ENCODE measurements at places on chromosomes 4 and X.

- DNase-seq, result no peak
Measured at GRCh38 chr4:60743654-60744053, 456.5 kb upstream of the ADGRL3 start.

DNA sequence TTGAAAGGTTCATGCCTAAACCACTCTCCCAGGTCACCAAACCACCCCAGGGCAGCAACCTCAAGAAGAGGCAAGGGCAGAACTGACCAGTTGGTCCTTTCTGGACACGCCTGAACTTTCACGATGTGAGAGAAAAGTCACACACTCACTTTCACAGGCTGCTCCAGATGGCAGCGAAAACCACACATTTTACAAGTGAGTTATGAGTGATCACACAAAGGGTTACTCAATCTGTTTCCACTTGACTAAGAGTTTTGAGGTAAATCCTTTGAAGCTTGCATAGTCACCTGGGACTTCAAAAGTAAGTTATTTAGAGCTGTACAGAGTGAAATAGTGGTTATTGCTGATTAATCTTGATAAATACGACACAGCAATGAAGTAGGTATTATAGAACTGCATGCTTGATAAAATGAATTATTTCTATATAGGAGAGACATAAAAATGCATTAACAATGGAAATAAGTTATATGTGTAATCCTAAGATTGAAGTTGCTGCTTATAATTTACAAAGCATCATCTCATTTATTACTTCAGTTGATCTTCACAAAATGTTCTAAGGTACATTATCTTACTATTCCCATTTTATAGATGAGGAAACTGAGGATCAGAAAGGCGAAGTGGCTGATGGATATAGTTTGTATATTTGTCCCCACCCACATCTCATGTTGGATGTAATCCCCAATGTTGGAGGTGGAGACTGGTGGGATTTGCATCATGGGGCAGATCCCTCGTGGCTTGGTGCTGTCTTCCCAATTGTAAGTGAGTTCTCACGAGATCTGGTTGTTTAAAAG is 103.0 kb upstream of the KLF3 start:
- no peak for DNase-seq

GRCh38 chr4:141254326-141254725 is 33.6 kb downstream of the ZNF330 start:
- no peak for DNase-seq

GRCh38 chrX:141468940-141469339 is 115.6 kb downstream of the SPANXA1 start:
- DNase-seq, result no peak

DNA sequence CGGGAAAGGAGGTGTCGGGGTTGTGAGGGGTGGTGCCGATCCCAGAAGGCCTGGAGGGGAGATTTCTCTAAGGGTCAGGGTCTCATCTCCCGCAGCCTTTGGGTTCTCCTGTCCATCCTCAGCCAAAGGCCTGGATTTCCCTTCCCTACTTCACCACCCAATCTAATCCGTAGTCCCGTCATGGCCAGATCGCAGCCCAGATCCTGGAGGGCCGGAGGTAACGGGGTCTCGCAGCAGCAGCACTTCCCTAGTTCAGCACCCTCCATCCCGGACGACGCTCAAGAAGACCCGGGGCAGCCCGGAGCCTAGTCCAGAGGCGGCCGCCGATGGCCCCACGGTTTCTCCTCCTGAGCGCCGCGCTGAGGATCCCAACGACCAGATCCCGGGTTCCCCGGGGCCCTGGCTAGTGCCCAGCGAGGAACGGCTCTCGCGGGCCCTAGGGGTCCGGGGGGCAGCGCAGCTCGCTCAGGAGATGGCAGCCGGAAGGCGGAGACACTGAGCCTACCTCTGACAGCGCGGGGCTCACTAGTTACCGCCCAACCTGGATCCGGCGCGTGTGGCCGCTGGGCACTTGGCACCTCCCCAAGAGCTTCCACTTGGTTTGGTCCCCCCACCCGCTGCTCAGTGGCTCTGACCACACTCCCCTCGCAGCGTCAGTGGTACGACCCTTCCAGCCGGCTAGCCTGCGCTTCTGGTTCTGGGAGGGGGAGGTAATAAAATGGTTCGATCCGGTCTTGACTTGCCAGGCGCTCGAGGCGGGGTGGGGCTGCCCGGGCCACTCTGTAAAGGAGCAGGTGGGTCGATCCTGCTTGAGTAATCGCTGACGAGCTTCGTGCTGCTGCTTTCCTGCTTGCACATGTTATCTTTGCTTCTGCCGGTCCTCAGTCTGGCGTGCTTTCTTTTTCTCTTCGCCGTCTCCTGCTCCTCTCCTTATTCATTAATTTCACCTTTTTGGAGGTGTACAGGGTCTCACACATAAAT is 3.6 kb downstream of the MAGIX start:
- DNase-seq, result no peak

- DNase-seq, result no peak
Measured at GRCh38 chrX:2554891-2555290, 54.1 kb upstream of the DHRSX start.

DNA sequence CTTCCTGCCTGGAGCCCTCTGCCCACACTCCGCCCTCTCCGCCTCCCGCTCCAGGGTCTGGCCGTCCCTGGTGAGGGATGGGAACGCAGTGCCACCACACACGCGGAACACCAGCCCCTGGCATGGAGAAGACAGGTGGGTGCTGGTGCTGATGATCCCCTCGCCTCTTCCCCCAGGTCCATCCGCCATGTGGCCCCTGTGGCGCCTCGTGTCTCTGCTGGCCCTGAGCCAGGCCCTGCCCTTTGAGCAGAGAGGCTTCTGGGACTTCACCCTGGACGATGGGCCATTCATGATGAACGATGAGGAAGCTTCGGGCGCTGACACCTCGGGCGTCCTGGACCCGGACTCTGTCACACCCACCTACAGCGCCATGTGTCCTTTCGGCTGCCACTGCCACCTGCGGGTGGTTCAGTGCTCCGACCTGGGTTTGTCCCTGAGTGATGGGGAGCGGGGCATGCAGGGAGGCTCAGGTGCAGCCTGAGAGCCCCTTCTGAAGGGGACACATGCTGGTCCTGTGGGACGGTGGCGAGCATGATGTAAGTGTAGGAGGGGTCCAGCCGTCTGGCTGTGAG is 9.8 kb downstream of the BGN start:
- DNase-seq, result no peak

- no peak for DNase-seq
Measured at GRCh38 chr4:118758293-118758692, 73.1 kb downstream of the METTL14 start.

DNA sequence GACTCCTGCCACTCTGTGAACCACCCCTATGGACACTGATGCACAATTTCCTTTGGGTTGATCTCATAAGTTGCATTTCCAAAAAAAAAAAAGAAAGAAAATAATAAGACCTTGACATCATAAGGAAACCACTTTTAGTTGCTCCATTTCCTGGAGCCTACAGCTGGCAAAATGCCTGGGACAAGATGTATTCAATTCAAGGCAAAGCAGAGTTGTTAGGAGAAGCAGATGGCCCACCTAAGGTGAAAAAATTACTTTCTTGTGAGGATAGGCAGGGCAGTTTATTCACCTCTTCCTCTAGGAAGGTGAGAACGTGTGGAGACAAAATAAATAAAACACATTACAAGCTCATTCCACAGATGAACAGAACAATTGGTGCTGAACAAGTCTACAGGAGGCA is 14.1 kb upstream of the SCRG1 start:
- DNase-seq, result no peak

GRCh38 chr4:95086551-95086950 is 328.8 kb downstream of the BMPR1B start:
- no peak for DNase-seq

- no peak for DNase-seq
Measured at GRCh38 chr4:113537203-113537602, 224.3 kb downstream of the CAMK2D start.

DNA sequence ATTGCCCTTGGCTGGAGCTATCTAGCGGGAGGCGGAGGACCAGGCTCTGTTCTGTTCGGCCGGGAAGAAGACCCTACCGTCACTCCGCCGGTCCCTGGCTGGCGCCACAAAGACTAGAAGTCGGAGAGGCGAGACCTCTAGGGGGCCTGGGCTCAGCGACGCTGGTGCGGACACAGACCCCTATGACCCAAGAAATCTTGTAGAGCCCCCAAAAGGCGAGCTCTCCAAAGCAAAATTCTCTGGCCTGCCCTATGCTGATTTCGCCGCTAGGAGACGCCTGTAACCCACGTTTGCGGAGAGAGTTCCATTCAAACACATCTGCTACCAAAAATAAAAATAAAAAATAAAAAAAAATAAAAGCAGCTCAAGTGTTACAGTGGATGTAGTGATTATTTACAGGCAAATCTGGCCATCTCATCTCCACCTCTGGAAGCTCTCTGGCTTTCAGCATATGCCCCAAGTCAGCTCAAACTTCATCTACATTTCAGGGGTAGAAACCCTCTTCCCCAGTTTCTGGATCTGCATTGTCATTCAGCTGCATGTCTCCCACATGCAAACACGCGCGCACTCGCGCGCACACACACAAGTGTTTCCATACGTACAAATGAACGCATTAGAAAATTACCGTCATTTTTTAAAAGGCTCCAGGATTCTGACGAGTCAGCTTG is 2.4 kb upstream of the PCDH10 start:
- DNase-seq, result no peak

DNA sequence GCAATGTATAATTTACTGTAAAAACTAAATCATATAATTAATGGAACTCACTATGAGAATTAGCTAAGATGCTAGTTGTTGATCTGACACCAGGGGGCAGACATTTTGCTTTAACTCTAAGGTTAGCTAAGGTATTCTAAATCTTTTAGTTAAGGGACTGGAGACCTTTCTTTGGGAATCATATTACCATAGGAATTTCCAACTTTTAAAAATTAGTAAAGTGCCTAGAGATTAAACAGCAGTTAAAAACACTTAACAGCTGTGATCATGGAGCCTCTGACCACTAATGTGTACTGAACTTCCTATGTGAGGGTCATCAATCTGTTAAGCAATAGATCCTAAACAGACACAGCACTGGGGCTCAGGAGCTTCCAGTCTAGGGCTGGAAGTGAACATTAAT is 226.6 kb downstream of the NSUN7 start:
- peak; percentile 25 for DNase-seq

DNA sequence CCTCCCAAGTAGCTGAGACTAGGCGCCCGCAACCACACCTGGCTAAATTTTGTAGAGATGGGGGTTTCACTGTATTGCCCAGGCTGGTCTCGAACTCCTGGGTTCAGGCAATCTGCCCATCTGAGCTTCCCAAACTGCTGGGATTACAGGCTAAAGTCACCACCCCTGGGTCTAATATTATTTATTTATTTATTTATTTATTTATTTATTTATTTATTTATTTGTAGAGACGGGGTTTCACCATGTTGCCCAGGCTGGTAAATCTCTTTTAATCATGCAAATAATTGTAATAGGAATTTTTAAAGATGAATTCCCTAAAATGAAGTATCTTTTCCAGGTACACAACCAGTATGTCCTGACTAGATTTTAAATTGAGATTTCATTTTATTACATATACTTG is 761.8 kb downstream of the TRAM1L1 start:
- no peak for DNase-seq

- no peak for DNase-seq
Measured at GRCh38 chr4:136713140-136713539, 819.2 kb downstream of the PCDH18 start.

GRCh38 chr4:31307029-31307428 is 586.9 kb downstream of the PCDH7 start:
- no peak for DNase-seq

DNA sequence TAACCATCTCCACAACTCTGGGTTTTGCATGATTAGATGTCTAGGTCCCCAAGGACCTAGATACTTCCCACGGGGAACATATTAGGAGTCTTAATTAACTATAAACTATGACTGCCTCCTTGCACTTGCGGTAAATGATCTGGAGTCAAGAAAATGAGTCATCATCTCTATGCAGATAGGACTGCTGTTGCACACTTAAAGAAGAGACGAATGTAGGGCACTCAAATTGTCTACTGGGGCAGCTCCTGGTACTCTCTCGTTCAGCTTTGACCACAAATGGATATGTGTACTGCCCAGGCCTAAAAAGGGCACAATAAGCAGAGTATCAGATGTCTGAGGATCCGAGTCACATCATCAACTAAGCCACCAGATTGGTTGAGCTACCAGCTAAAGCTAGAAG is 1783.4 kb upstream of the AGA start:
- DNase-seq, result no peak

DNA sequence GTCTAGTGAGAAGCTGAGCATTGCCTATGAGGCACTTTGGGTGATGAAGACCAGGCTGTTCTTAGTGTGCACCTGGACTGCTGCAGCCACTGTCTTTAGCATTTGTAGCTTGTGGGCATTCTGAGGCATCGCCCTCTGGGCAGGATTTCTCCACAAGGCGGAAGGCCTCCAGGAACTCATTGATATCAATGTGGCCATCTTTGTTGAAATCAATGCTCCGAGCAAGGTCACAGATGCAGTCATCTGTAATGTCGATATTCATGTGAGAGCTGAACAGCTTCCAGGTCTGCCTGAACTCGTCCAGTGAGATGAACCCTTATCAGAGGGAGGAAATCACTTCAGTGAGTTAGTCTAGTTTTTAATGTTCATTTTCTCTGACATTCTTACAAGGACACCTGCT is 41.6 kb downstream of the PPEF2 start:
- DNase-seq, result no peak

DNA sequence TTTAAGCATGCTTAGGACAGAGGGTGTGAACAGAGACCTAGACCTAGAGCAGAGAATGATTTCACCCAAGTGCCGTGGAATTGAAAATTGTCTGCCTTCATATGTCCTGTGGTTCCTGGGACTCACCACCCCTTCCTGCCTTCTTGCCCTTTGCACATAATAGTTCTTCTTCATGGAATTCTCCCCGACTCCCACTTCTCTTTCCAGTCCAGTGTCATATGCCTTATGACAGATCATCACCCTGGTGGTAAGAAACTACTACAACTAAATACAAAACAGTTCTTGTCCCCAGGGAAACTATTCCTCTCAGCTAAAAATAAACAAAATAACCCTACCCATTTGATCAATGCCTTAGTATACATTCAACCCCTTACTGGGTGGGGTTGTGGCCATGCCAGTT is 43.3 kb downstream of the BMPR1B start:
- no peak for DNase-seq

GRCh38 chrX:16239211-16239610 is 71.9 kb downstream of the MAGEB17 start:
- no peak for DNase-seq

- DNase-seq, result peak; percentile 36
Measured at GRCh38 chrX:23952984-23953907, 45.4 kb downstream of the CXorf58 start.

DNA sequence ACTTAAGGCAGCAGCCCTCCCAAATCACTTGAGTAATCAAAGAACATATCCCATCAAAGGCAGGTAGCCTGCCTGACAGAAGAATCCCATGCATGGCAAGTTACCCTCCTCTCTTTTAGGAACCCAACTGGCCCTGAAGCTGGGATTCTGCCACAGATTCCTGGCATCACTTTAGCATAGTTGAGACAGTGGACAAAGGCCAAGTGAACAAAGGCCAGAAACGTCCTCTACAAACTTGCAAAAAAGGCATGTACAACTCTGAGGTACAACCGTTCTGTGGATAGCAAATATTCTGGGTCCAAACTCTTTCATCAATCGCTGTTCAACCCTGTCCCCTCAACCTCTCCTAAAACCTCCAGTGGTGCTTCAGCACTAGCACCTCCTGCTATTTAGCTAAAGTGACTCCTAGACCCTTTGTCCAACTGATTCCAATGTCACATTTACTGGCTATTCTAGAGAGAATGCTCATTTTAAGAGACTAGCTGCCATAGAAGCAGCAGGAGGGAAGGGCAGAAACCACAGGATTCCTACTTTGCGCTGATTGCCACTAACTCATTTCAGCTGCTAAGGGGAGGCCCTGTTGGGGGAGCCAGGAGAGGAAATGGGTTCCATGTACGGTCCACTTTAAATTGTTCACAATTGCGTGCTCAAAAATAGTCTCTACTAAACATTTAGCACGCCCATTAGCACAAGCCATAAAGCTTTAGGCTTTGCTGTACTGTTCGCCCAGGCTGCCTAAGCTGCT is 105.9 kb downstream of the SHROOM4 start:
- DNase-seq, result no peak

Measured in NCI-H1417 treated with DMSO at 0.1 percent for 48 hours (cell line).